ENCODE measurements at places on chromosomes 7 and 10. TPM values are rescaled to one million over a fixed set of nuclear protein-coding genes. Genes with fewer than 3 reads are reported as not detected.
A peak's percentile ranks its signal among the peaks of the same experiment; 100 is the strongest.

GRCh38 chr7:14760730-14761478 is 141.6 kb downstream of the DGKB start:
- no peaks in the 10 kb centered on the region for H3K27me3 ChIP-seq
- no peaks in the 10 kb centered on the region for H3K36me3 ChIP-seq
- H3K4me1 ChIP-seq = no peaks in the 10 kb centered on the region
- no peak overlapping the region for H3K4me3 ChIP-seq
- H3K27ac ChIP-seq = no peak overlapping the region

DNA sequence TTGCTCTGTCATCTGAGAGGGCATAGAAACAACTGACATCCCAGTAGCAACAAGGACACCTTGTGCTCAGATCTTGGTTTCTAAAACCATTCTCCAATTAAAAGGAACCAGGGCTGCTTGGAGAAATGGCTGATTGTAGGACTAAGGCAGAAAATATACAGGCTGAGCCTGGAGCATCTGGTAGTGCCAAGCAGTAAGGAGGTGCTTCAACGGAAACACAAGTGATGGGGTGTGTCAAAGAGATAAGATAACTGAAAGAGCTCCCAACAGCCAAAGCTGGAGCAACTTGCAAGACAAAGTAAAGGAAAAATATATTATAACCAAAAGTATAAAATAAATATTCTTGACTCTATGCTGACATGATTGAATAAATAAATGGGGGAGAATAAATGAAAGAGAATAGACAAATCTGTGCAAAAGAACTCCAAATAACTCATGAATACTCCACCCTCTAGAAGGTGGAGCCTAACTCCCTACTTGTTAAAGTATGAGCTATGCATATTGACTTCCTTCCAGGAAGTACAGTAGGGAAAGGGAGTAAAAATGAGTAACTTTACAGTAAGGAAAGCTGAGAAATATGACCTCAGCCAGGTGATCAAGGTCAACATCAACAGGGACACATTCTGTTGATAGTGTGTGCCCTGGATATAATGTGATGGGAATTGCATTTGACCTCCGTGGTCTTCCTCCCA is 162.4 kb downstream of the NOC3L start:
- no peaks in the 10 kb centered on the region for H3K4me1 ChIP-seq
- H3K4me3 ChIP-seq = no peak overlapping the region
- no peaks in the 10 kb centered on the region for H3K27me3 ChIP-seq
- no peaks in the 10 kb centered on the region for H3K36me3 ChIP-seq
- H3K27ac ChIP-seq = no peak overlapping the region

- no peak overlapping the region for H3K4me3 ChIP-seq
- H3K4me1 ChIP-seq = no peaks in the 10 kb centered on the region
- no peaks in the 10 kb centered on the region for H3K36me3 ChIP-seq
- no peaks in the 10 kb centered on the region for H3K27me3 ChIP-seq
- peak; percentile 33 for DNase-seq
- no peak overlapping the region for H3K27ac ChIP-seq
These were observed 270.3 kb downstream of the ELFN1 start for GRCh38 chr7:1940402-1940786.

DNA sequence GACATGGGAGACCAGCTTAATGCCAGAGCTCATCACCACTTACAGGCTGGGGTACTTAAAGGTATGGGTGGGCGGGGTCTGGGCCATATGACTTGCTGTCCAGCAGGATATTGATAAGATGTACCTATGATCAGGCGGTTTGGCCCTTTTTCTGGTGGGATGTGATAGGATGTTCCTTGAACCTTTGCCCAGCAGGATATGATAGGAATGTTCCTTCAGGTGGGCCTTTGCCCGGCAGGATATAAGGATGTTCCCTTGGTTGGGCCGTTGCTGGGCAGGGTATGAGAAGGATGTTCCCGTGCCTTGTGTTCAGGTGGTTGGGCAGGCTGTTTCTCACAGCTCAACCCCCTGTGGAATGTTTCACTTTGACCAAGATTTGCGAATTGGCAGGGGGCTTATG is 187.2 kb upstream of the CXCL12 start:
- no peaks in the 10 kb centered on the region for H3K4me1 ChIP-seq
- no peaks in the 10 kb centered on the region for H3K27me3 ChIP-seq
- H3K36me3 ChIP-seq = no peaks in the 10 kb centered on the region
- H3K27ac ChIP-seq = no peak overlapping the region

GRCh38 chr7:17651341-17651740 is 289.0 kb downstream of the SNX13 start:
- no peak for DNase-seq
- no peak overlapping the region for H3K4me3 ChIP-seq
- no peaks in the 10 kb centered on the region for H3K36me3 ChIP-seq
- no peak overlapping the region for H3K27ac ChIP-seq

GRCh38 chr10:69742356-69742695 is 59.4 kb upstream of the COL13A1 start:
- H3K4me1 ChIP-seq = no peaks in the 10 kb centered on the region
- no peaks in the 10 kb centered on the region for H3K36me3 ChIP-seq
- no peak overlapping the region for H3K27ac ChIP-seq
- DNase-seq = no peak

- no peaks in the 10 kb centered on the region for H3K36me3 ChIP-seq
- no peak overlapping the region for H3K4me3 ChIP-seq
- H3K4me1 ChIP-seq = no peaks in the 10 kb centered on the region
- DNase-seq = no peak
- no peak overlapping the region for H3K27ac ChIP-seq
- H3K27me3 ChIP-seq = no peaks in the 10 kb centered on the region
These were observed 20.5 kb downstream of the DKK1 start for GRCh38 chr10:52334595-52334994.

DNA sequence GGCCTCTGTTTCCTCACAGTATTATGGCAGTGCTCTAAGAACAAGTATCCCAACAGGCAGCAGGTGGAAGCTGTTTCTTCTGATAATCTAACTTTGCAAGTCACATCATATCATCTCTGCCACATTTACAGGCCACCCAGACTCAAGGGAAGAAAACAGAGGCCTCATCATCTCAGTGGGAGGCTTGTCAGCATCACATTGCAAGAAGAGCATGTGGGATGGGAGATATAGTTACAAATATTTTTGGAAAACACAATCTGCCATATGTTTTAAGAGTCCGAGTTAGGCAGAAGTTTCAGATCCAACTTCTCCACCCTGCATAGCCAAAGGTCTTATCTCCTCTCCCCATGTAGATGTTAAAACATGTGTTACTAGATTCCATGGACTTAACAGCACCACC is 130.4 kb upstream of the PDE1C start:
- no peak overlapping the region for H3K27ac ChIP-seq
- no peak overlapping the region for H3K4me3 ChIP-seq
- no peak for DNase-seq
- H3K27me3 ChIP-seq = no peaks in the 10 kb centered on the region
- no peaks in the 10 kb centered on the region for H3K4me1 ChIP-seq
- H3K36me3 ChIP-seq = no peaks in the 10 kb centered on the region

GRCh38 chr7:27300421-27300820 is 57.8 kb downstream of the EVX1 start:
- H3K36me3 ChIP-seq = no peaks in the 10 kb centered on the region
- no peak overlapping the region for H3K4me3 ChIP-seq
- no peak overlapping the region for H3K27ac ChIP-seq
- no peaks in the 10 kb centered on the region for H3K27me3 ChIP-seq
- no peak for DNase-seq
- H3K4me1 ChIP-seq = no peaks in the 10 kb centered on the region

DNA sequence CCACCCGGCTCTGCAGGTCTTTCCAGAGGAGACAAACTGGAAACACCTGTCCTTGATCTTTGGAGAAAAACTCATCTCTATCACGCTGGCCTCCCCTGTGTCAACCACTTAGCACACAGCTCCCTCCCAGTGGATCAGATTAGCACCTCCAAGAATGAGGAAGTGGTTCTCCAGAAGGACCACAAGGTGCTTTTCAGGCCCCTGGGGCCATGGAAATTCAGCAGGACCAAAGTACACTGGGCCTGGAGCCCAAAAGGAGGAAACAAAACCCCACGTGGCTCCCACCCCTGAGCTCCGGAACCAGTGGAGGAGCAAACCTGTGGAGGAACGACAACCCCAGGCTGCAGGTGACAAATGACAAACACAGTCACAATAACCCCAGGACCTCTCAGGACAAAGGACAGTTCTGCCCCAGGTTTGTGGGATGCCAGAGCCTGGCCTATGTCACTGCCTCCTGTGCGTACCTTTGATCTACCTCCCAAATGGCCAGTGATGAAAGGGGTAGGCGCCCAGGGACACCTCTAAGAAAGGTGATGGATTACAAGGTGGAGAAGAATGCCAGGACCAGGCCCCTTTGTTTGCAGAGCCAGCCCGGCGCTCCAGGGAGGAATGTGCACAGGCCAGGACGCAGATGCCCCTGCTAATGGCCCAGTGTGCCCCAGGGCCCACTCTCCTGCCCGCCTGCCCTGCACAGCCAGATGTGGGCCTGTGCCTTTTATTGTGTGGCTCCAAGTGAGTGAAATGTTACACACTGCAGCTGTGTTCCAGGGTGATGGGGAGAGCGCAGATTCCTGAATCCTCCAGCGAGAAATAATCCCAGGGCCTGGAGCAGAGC is 5.7 kb downstream of the TNS3 start:
- peak; percentile 74 for DNase-seq
- no peak overlapping the region for H3K4me3 ChIP-seq
- no peaks in the 10 kb centered on the region for H3K27me3 ChIP-seq
- peak overlapping the region; percentile 85 for H3K27ac ChIP-seq
- H3K4me1 ChIP-seq = peaks cover 62% of the 10 kb centered on the region

- H3K27ac ChIP-seq = no peak overlapping the region
- DNase-seq = no peak
- no peaks in the 10 kb centered on the region for H3K27me3 ChIP-seq
- no peak overlapping the region for H3K4me3 ChIP-seq
- H3K4me1 ChIP-seq = no peaks in the 10 kb centered on the region
- no peaks in the 10 kb centered on the region for H3K36me3 ChIP-seq
These were observed 168.1 kb downstream of the GPR37 start for GRCh38 chr7:124597509-124597908.

DNA sequence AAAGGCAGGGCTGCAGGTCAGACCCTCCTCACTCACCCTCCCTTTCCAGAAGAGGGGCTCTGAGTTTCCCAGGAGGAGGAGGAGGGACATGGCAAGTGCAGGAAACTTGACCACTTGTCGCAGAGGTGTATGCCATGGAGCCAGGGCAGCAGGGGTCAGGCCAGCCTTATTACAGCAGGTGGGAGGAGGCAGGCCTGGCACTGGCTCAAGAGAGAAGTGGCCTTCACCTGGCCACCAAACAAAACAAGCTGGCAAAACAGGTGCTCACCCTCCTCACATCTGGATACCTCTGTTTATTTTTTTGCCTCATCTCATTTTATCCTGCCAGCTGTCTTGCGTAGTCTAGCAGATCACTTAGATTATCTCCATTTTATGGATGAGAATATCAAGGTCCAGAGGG is 12.5 kb downstream of the COL13A1 start:
- H3K4me1 ChIP-seq = no peaks in the 10 kb centered on the region
- H3K27me3 ChIP-seq = no peaks in the 10 kb centered on the region
- no peak overlapping the region for H3K27ac ChIP-seq
- H3K36me3 ChIP-seq = no peaks in the 10 kb centered on the region
- no peak overlapping the region for H3K4me3 ChIP-seq

DNA sequence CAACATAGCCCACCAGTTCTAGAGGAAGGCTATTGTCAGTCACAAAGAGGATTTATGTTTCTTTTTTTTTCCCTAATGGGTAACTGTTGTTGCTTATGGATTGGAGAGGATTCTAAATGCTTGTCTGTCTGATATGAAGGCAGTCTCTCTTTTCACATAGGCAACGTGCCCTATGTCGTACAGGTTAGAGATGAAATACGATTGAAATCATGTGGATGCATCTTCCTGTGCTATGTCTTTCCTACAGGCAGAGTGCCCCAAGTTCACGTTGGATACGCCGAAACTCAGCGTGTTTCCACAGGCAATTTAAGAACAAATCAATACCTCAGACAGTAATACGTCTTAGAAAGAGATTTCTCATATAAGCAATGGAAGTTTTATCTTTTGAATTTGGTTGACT is 93.8 kb downstream of the CELF2 start:
- H3K27ac ChIP-seq = no peak overlapping the region
- H3K27me3 ChIP-seq = no peaks in the 10 kb centered on the region
- H3K4me3 ChIP-seq = no peak overlapping the region

DNA sequence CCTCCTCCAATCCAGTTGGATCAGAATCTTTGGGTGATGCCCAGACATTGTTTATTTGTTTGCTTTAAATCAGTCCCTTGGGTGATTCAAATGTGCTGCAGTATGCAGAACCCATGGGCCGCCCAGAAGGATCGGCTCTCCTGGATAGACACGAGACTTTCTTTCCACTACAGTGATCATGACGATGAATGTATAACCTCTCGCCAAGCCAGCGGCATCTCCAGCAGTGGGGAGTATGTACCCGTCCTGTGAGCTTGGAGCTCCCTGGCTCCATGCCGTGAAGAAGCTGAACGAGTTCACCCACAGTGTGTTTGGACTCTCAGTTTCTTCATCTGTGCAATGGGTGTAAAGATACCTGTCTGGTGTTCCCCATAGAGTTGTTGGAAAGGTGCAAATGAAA is 162.3 kb downstream of the CAMK1D start:
- DNase-seq = no peak
- no peaks in the 10 kb centered on the region for H3K36me3 ChIP-seq
- no peak overlapping the region for H3K27ac ChIP-seq
- peaks cover 9% of the 10 kb centered on the region for H3K4me1 ChIP-seq

GRCh38 chr10:122487174-122487765 is 25.9 kb downstream of the HTRA1 start:
- H3K27ac ChIP-seq = no peak overlapping the region
- H3K4me3 ChIP-seq = no peak overlapping the region
- no peaks in the 10 kb centered on the region for H3K4me1 ChIP-seq
- no peaks in the 10 kb centered on the region for H3K27me3 ChIP-seq

- no peaks in the 10 kb centered on the region for H3K36me3 ChIP-seq
- H3K4me3 ChIP-seq = no peak overlapping the region
- DNase-seq = peak; percentile 95
- H3K27ac ChIP-seq = peak overlapping the region; percentile 94
These were observed 13.4 kb downstream of the USP54 start for GRCh38 chr10:73577788-73578187.

DNA sequence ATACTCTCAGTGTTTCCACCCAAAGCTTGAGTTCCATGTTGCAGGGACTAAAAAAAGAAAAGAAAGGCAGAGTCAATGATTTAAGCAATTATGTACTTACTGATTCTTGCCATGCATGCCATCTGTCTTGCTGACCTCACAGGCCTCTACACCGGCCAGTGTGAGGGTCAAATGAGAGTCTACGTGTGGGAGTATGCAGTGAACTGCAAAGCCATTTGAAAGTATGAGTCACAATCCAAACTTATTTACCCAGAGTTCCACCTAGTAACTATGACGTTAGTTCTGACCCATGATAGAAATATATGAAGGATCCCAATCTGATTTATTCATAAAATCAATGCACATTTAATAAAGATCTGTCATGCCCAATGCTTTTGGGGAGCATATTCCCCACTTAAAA is 26.5 kb downstream of the PDE1C start:
- no peak overlapping the region for H3K4me3 ChIP-seq
- H3K27ac ChIP-seq = no peak overlapping the region
- H3K27me3 ChIP-seq = no peaks in the 10 kb centered on the region
- H3K4me1 ChIP-seq = no peaks in the 10 kb centered on the region

Gene LIPN
- not detected for total RNA-seq

Gene DYNC1I1
- total RNA-seq = 12.8 TPM

Gene CALCR
- not detected for total RNA-seq

Gene HOXA9
- total RNA-seq = 1.9 TPM

Gene ARL3
- total RNA-seq = 6.6 TPM

Gene SRRM3
- total RNA-seq = 0.50 TPM

Measured in thyroid gland (tissue), 4 donors.